ENCODE measurements at places on chromosomes 4 and X. TPM values are rescaled to one million over a fixed set of nuclear protein-coding genes. Genes with fewer than 3 reads are reported as not detected.

SLIT2 gene
- 40.4 TPM for total RNA-seq

- DNase-seq: no peak
Measured at GRCh38 chr4:182770259-182770995, 146.8 kb downstream of the DCTD start.

DHRSX gene
- total RNA-seq: 16.1 TPM

- DNase-seq: no peak
Measured at GRCh38 chr4:136931781-136932180, 600.5 kb downstream of the PCDH18 start.
